ENCODE measurements at places on chromosomes 3 and 15.

- no peak for DNase-seq
Observed at GRCh38 chr3:178808748-178809147, 262.9 kb downstream of the ZMAT3 start.

DNA sequence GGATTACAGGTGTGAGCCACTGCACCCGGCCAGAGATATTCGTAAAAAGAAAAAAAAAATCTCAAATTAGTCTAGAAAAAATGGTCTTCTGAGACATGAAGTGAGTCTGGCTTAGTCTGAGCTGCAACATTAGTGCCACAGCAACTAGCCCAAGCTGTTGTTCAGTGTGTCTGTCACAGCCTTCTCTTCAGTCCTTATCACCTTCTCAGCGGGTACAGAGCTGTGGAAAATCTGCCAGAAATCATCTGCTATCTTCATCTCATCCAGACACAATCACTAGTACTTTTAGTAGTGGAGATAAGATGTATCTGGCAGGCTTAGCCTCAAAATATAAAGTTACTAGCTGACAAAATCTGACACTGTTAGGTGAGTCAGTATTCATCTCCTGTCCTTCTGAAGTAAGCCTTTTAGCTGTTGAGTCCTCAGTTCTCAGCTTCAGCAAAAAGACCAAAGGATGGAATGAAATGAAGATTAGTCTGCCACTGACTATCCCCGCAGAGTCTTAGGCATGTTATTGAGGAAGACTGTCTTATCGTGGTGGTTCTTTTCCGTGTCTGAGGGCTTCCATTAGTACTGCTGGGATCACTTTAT is 120.5 kb upstream of the CGNL1 start:
- DNase-seq: no peak

- DNase-seq: peak; percentile 62
Observed at GRCh38 chr3:136543385-136543784, 208.8 kb downstream of the STAG1 start.

GRCh38 chr3:150006794-150007193 is 36.1 kb upstream of the PFN2 start:
- DNase-seq: no peak

DNA sequence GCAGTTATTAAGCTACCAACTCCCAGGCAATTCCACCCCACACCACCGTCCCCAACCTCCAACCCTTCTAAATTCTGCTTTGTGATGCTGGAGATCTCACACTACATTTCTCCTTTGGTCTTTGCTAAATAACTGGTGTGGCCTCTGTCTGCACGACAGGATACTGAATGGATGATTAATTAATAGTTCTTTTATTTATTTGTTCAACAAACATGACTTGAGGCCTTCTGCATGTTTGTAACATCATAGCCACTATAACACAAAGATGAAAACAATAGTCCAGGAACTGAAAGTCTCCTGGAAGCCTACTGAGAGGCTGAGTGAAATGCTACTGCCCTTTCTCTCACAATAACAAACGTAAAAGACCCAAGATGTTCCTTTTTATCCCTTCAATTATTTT is 609.5 kb upstream of the UBE2E2 start:
- DNase-seq: no peak

GRCh38 chr3:151276038-151276686 is 2.2 kb downstream of the P2RY14 start:
- no peak for DNase-seq

- DNase-seq: no peak
Observed at GRCh38 chr3:49616061-49616460, 58.1 kb upstream of the APEH start.

DNA sequence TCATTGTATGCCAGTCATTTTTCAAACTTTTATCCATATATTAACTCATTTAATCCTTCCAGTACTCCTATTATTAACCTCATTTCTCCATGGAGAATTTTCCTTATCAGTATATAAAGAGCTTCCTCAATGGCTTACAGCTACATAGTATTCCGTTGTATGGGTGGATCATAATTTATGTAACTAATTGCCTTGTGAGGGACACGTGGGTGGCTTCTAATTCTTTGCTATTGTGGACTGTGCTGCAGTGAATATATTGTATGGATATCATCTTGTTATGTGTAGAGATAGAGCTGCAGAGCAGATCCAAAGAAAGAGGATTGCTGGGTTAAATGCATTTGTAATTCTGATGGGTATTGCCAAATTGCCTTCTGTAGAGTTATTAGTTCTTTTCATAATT is 25.2 kb downstream of the PML start:
- DNase-seq: no peak

DNA sequence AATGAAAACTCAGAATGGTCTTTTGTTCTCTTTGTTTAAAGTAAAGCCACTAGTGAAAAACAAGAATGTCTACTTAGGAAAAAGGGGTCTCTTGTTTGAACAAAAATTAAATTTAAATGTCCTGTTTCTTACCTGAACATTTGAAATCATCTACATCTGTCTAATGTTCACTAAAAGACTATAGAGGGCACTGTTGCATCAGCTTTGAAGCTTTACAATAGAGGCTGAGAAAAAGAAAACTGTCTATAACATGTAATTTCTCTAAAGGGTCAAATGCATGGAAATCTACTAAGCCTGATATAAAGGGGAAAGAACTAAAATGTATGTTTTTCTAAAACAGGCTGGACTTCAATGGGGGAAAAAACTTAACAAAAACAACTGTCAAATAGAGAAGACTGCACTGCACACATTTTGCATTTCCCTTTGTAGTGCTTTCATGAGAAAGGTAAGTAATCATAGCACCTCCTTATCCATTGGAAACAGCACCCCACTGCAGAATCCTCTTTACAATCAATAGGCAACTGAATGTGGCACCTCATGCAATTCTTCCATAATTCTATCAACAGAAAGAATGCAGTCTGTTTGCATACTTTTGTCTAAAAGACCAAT is 26.3 kb downstream of the DPH6 start:
- peak; percentile 74 for DNase-seq

DNA sequence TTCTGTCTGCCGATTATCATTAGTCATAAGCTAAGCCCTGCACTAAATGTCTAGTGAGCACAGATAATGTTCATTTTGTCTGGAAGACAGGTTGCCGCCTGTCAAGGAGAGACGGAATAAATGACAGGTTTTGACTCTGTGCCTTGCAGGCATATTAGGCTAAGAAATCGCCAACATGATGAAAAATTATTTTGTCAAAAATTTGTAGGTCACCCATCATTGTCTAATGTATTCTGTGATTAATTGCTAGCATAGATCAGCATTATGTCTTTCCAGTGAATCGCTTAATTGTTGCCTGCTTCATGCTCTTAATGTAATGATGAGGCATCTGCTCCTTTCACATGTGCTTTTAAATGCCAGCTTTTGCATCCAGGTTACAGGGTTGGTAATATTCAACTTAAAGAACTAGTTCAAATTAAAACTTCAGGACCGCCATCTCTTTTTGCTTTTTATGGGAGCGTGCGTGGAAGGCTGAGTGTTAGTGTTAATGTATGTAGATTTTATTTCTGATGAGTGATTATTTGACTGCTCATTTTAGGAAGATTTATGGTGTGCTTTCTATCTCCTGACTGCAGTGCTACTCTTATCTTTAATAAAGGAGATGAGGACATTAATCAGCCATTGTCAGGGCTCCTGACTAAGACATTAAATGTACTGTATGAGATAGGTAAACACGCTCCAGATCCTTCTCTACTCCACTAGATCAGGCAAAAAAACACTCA is 120.8 kb upstream of the MEIS2 start:
- DNase-seq: no peak

All from dermis blood vessel endothelial cell (primary cell).